ENCODE measurements at places on chromosomes 5 and 9.

GRCh38 chr5:98556712-98557111 lies 216.8 kb upstream of the RGMB start:
- DNase-seq, result no peak

- DNase-seq, result no peak
Measured at GRCh38 chr5:4662756-4663155, 477.4 kb upstream of the ADAMTS16 start.

DNA sequence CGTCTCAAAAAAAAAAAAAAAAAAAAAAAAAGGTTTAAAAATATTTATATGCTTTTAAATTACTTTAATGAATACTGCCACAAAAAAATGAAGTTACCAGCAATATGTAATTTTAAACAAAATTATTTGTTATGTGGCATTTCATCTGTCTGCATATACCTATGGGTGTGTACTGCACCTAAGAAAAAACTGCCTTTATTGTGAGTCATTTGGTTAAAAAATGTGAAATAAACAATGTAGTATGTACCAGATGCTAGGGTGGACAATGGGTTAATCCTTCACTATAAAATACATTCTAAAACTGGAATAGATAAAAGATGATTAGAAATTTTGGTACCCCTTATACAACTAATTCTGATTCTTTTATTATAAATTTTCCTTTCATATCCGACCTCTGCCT lies 12.3 kb downstream of the CHD1 start:
- no peak for DNase-seq

GRCh38 chr5:137113939-137114338 lies 385.2 kb downstream of the SPOCK1 start:
- DNase-seq, result no peak

- no peak for DNase-seq
Measured at GRCh38 chr9:29556317-29556716, 1983.0 kb upstream of the C9orf72 start.

GRCh38 chr5:102798104-102798785 lies 43.1 kb downstream of the PAM start:
- no peak for DNase-seq

DNA sequence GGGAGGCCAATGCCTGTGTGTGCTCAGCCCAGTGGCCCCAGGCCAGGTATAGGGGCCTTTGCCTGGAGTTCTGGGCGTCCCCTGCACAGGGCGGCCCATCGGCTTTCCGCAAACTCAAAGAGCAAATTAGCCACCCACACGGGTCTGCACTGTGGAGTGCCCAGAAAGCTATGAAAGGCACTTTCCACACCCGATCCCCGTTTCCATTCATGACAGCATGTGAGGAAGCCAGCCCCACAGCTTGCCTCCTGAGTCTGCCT lies 5.2 kb downstream of the DBH start:
- DNase-seq, result no peak

GRCh38 chr9:127455324-127455992 lies 4.1 kb downstream of the LRSAM1 start:
- no peak for DNase-seq

DNA sequence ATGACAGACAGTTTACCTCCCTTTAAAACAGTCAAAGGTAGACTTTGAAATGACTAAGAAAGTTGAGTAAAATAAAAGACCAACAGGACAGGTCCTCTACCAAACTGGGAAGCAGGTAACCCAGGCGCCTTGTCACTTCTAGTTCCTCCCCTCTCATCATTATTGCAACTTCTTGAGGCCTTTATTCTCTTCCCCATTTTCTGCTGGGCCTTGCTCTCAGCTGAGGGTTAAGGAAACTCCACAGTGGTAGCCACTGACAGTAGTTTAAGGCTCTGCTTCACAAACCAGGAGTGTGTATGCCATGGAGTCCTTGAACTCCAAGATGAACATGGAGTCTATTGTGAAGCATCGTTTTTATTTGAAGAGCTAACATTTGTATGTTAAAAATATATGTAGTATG lies 36.9 kb upstream of the TCERG1 start:
- DNase-seq, result no peak

DNA sequence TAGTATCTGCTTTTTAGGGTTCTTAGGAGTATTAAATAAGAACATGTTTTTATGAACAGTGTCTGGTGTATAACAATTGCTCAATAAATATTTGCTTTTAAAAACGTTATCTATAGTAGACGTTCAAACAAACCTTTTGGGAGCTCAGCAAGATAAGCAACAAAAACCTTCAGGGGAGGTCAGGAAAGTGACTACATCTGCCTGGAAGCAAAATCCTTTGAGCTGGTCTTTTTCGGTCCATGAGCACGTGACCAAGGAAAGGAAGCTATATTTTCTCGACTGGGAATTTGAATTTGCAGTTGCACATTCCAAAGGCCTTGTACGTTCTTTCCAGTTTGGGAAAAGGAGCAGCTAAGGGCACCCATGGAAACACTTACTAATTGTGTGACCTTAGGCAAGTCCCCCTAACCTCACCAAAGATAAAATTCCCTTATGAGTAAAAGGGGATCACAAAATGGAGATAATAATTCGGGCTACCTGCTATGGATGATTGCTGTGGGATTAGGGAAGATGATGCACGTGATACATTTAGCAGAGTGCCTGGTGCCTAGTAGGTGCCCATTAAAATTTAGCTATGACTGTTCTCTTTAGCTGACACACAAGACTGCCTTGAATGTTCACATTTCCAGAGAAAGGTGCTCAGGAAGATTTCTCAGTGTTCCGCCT lies 45.4 kb downstream of the PTTG1 start:
- no peak for DNase-seq

DNA sequence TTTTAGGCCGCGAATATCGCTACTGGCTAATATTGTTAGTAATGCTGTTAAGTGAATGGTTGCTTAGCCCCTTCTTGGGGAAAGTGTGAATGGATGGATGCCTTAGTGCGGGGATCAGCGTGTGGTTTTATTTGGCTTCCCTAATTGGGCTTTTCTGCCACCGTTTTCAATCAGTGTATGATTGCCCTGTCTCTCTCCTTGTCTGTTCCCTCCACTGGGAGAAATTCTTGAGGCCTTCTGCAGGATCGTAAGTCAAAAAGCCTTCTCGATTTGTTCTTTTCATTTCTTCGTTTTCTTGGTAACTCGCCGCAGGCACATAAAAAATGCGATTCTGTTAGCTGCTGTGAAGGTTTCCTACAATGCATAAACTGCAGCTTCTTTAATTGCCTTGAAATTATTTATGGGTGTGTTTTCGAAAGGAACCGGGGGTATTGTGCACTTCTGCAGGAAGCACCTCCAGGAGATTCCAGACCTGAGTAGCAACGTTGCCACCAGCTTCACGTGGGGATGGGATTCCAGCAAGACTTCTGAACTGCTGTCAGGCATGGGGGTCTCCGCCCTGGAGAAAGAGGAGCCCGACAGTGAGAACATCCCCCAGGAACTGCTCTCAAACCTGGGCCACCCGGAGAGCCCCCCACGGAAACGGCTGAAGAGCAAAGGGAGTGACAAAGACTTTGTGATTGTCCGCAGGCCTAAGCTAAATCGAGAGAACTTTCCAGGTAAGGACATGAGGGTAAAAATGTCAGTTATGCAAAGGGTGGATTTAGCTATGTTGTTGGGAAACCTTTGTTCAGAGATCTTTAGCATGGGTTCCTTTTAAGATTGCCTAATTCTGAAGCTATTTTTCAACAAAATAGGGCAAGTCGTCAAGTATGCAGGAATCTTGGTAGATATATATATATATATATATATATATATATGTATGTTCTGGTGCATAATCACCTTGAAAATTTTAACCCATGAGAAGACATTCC lies 700 bp downstream of the SKP2 start:
- no peak for DNase-seq

GRCh38 chr5:31656806-31657205 lies 17.9 kb downstream of the PDZD2 start:
- DNase-seq, result no peak

- DNase-seq, result no peak
Measured at GRCh38 chr5:177162379-177162778, 28.8 kb downstream of the NSD1 start.

- no peak for DNase-seq
Measured at GRCh38 chr5:37111426-37112382, 137.5 kb downstream of the CPLANE1 start.

Measured in NCI-H187 treated with DMSO at 0.1 percent for 48 hours (cell line).